ENCODE measurements at places on chromosomes 1 and 21.

GRCh38 chr1:44507490-44508396, 102.7 kb downstream of the RNF220 start:
- DNase-seq = peak; percentile 97

DNA sequence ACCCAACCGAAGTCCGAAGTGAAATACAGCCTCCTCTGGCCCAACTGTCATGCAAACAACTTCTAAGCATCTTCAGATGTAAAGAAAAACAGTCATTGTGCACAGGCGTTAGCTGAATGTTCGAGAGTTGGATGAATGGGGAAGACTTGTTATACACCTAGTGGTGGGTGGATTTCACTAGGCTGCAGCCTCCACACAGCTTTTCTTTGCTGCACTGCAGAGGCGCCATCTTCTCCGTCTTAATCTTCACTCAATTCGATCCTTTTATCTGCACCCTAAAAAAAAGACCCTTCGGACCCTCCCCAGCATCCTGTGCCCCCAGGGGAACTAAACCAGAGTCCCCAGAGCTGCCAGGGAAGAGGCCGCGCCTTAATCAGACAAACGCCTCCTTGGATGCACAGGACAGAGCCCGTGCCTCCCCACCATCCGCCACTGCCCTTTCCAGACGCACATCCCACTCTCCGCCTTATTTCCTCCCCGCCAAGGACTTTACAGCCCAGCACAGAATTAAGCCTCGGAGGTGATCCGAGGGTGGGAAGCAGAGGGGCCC, 1.4 kb downstream of the APP start:
- peak; percentile 87 for DNase-seq

DNA sequence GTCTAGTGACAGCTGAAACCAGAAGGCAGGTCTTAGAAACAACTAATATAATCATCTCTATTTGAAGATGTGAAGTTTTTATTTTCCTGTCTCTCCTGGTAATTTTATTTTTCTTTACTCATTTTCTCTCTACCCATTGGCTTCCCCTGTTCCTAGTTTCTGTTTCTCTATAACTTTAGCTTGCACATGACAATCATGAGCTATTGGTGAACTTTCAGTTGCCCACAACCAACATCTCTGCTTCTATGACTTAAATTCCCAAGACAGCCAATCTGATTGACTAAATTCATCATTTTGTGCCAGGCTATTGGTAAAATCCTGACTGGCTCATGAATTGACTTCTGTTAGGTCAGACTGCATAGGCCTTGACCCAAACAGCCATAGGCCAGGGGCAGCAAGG, 13.7 kb upstream of the ACADM start:
- DNase-seq = no peak

- DNase-seq = no peak
Measured at GRCh38 chr21:45164124-45164511, 89.7 kb downstream of the ADARB1 start.

DNA sequence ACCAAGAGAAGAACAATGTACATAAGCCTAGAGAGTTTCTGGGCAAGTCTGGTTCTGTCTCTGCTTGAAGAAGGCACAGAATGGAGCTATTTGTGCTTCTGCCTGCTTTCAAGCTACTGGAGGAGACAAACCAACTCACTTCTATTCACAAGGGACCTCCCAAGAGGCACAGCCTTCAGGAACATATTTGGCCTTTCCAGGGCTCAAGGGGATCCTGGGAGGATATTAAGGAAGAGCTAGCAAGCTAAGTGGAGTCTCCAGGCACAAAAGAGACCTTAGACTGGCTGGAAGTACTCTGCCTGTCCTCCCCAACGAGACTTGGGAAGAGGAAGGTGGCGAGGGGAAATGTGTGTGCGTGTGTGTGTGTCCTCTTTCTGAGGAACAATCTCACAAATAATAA, at the start of gene OR6Y1:
OR6Y1 (minus strand) TSS at position 54 of the 400 bp plus-strand sequence. CDS start 6,300 bp downstream, outside the sequence.
- DNase-seq = no peak

- no peak for DNase-seq
Measured at GRCh38 chr1:226711976-226712741, 26.9 kb downstream of the ITPKB start.

GRCh38 chr1:147052143-147052542, 114.0 kb downstream of the NBPF12 start:
- no peak for DNase-seq

GRCh38 chr1:1225238-1225845, 6.5 kb downstream of the SDF4 start:
- no peak for DNase-seq

- no peak for DNase-seq
Measured at GRCh38 chr21:27082431-27083010, 115.6 kb upstream of the ADAMTS5 start.

DNA sequence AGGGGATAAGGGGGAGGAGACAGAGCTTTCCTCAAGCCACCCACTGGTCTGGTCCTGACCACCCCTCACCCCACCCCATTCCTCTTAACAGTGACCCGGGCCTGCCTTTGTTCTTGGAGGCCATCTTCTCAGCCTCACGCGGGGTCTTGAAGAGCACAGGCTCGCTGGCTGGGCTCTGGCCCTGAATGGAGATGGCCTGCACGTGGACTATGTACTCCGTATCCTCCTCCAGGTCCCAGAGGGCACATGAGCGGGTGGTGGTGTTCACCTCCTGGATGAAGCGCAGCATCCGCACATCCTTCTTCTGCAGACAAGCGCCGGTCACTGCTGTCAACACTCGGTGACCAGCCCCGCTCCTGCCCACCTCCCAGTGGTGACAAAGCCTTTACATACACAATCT, 2.6 kb downstream of the FNDC5 start:
- no peak for DNase-seq

DNA sequence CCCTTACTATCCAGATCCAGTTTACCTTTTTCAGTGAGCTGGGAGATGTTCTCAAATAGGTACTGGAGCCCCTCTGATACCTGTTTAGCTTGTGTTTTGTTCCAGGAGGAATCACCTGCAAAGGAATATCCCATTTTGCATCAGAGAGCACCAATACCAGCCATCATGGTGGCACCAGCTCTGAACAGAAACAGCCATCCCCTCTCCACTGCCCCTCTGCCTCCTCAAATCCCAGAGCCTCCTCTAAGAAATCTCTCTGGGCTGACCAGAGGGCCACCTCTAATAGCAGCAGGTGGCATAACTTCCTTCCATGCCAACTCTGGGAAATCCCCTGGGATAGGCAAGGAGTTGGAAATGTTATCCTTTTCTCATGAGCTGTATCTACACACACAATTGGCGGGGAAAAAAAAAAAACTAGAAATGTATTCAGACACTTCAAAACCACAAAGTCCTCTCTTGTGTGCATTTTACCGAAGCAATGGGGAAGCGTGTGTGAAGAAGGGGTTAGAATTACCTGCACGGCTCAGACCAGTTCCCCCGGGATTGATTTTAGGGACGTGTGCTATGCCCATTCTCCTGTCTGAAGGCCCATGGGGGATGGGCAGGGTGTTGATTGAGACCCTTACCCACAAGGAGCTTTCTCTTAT, 2.4 kb downstream of the PGLYRP4 start:
- DNase-seq = no peak

DNA sequence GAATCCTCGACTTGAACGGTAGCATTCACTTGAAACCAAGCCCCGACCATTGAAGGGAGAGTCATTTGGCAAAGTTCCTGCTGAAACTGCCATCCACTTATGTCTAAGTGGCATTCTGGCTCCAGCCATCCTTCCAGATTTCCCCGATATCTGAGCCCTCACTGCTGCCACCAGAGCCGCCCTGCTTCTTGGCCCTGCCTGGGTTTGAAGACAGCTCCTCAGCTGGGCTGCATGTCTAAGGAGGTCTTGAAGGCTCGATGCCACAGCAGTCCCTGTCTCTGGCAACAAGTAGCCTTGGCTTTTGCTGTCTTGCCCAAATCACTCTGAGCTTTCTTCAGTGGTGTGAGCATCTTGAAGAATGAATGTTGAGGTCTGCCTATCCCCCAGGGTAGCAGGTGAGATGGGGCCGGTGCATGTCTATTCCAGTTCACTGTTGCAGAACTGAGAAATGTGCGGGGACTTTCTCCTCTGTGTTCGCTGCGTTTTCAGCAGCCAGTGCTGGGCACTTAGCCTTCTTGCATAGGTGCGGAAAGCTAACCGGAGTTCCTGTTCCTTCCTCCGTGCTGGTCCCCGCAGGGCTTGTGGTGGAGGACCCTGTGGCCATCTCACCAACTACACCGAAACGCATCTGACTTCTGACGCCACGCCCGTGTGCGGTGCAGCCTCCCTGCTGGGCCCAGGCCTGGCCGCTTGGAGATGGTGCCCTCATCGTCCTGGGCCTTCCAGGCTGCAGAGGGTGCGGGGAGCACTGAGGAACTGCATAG, 29.2 kb downstream of the MAN1C1 start:
- no peak for DNase-seq

DNA sequence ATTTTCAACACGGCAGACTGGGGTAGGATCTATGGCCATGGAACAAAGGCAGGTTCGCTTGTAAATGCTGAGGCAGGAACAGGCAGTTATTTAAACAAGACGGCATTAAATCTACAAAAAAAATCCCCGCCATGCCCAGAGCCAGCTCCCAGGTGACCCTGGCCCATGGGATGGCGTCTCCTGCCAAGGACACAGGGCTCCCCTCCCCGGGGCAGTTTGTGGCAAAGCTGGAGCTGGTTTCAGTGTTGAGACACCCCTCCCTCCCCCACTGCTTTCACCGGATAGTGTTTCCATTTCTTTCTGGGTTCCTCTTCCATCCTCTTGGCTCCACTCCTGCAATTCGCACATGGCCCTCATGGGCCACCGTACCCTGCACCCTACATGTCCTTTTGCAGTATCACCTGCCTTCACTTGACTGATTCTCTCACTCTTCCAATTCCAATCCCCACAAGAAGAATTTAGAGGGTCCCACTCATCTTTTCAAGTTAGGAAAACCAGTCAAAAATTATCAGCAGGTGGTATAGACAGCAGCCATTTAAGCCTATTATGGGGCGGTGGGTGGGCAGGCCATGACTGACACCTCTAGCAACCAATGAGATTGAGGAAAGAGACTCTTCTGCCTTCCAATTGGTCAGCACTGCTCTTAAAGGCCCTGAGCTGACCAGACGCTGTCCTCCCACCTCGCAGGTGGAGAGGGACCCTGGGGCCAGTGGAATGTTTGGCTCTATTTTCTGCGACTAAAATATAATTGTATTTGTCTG, 52.0 kb downstream of the OLIG1 start:
- peak; percentile 37 for DNase-seq

GRCh38 chr1:81449786-81450185, 350.9 kb upstream of the ADGRL2 start:
- no peak for DNase-seq

DNA sequence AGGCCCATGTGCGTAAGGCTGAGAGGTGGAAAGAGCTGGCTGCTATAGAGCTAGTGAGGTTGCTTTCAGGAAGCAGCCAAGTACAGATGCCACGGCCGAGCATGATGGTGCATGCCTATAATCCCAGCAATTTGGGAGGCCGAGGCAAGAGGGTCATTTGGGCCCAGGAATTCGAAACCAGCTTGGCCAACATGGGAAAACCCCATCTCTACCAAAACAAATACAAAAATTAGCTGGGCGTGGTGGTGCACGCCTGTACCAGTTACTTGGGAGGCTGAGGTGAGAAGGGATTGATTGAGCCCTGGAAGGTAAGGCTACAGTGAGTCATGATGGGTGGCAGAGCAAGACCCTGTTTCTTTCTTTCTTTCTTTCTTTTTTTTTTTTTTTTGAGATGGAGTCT, 2.7 kb downstream of the CCDC24 start:
- DNase-seq = no peak
